Neural crest cell (in vitro differentiated cells): ENCODE measurements at places on chromosomes 12 and 14. TPM values are rescaled to one million over a fixed set of nuclear protein-coding genes. Genes with fewer than 3 reads are reported as not detected.

Gene MYF5
- total RNA-seq = not detected in 2 replicates

DNA sequence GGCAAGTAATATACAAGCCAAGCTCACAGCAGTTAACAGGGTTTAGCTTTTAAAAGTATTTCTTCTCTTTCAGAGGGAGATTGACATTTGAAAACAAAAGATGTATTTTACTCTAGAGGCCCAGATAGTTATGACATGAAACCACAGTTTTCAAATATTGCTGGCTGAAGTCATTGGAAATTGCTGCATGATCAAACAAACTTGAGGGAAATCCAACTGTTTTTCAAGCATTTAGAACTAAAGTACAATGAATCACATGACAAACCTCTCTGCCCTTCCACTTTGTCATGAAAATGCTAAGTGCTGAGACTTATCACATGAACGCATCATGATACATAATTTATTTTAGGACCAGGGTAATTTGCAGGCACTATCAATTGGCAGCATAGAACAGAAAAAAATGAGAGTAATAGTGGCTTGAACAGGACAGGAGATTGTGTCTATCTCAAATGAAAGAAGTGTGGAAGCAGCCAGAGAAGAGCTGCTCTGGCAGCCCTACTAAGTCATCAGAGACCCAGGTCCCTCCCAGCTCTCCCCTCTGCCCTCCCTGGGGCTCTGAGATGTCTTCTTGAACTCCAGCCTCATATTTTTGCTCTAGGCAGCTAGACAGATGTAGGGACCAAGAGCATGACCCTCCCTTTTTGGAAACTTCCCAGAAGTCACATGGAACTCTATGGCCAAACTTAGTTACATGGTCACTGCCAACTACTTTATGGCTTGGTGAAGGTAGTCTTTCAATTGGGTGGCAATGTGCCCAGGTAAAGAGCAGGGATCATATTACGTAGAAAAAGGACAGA, 90.1 kb upstream of the PELI2 start:
- H3K4me1 ChIP-seq = peaks cover 12% of the 10 kb centered on the region
- no peaks in the 10 kb centered on the region for H3K36me3 ChIP-seq
- no peak overlapping the region for H3K27ac ChIP-seq
- no peak overlapping the region for H3K4me3 ChIP-seq

Gene SSTR1
- total RNA-seq = not detected in 2 replicates

- DNase-seq = no peak
- H3K4me1 ChIP-seq = peaks cover 65% of the 10 kb centered on the region
- peaks cover 2% of the 10 kb centered on the region for H3K27me3 ChIP-seq
- H3K27ac ChIP-seq = no peak overlapping the region
- no peaks in the 10 kb centered on the region for H3K36me3 ChIP-seq
These were observed 178.8 kb downstream of the KTN1 start for GRCh38 chr14:55758796-55759195.

DNA sequence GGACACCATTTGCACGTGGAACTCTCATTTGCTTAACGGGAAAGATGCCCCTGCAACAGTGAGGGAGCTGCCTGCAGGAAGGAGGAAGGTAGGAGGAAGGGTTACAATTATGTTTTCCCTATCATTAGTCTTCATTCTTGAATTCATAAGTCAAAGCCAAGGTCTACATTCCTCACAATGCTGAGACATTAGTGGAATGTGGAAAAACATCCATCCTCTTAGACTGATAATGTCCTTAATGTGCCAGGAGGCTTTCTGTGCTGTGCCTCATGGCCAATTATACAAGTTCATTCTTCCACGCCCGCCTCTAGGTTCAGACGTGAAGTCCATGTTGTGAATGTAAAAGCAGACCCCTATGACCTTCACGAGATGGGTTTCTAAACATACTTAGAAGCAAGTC, 1212.4 kb upstream of the TMEM132C start:
- H3K27me3 ChIP-seq = no peaks in the 10 kb centered on the region
- no peaks in the 10 kb centered on the region for H3K36me3 ChIP-seq
- DNase-seq = no peak
- H3K4me1 ChIP-seq = no peaks in the 10 kb centered on the region
- no peak overlapping the region for H3K4me3 ChIP-seq

Gene KLRB1
- total RNA-seq = not detected in 2 replicates

DNA sequence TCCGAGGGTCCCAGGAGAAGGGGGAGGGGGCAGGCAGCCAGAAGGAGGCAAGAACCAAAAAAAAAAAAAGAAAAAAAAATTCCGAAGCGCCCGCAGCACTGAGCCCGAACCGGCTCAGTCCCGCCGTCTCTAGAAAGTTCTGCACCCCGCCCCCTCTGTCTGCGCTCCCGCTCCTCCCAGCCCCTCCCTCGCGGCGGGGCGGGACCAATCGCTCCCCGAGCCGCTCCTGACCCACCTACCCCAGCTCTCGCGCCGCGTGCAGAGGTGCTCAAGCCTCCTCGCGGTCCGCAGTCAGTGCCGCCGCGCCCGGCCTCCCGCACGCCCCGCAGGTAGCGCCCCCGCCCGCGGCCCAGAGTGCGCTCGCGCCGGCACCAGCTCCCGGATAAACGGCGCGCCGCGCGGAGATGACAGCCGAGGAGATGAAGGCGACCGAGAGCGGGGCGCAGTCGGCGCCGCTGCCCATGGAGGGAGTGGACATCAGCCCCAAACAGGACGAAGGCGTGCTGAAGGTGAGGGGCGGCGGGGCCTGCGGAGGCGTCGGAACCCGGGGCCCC, at the start of gene FKBP4:
FKBP4 (plus strand) TSS at position 235 of the 554 bp plus-strand sequence; CDS start at position 405, 170 bp downstream.
- peaks cover 23% of the 10 kb centered on the region for H3K4me1 ChIP-seq
- peak within 1 kb of the TSS; percentile 93 for H3K4me3 ChIP-seq
- H3K27ac ChIP-seq = no peak within 1 kb of the TSS
- H3K27me3 ChIP-seq = peaks cover 22% of the 10 kb centered on the region
- H3K36me3 ChIP-seq = peaks cover 10% of the 10 kb centered on the region

Gene SCN8A
- 13.0 and 13.5 TPM in 2 replicates for total RNA-seq

- H3K4me1 ChIP-seq = peaks cover 13% of the 10 kb centered on the region
- no peak for DNase-seq
- no peaks in the 10 kb centered on the region for H3K36me3 ChIP-seq
- H3K27ac ChIP-seq = no peak overlapping the region
- H3K27me3 ChIP-seq = peaks cover 9% of the 10 kb centered on the region
These were observed 31.0 kb upstream of the TC2N start for GRCh38 chr14:91898372-91898771.

DNA sequence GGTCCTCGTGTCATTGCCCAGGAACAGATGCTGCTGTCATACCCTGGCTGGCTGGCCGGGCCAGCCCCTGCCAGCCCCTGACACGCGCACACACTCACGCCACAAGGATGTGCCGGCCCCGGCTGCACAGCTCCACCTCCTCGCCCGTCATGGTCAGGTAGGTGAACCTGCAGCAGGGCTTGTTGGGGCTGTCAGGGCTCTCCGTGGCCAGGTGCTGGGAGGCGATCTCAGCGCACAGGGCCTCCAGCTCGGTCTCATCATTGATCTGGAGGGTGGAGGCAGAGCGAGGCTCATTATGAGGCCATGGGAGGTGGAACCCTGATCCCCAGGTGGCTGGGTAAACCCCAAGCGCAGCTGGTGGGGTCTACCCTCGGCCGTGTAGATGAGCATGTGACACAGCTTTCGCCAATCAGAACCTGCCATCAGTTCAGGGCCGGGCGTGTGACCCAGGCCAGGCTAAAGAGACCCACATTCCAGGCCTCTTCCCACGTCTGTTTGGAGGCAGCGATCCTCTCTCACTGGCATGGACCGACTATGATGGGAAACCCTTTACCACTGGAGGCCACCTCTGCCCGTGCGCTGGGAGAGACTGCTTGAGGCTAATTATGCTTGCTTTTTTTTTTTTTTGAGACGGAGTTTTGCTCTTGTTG, 38.8 kb downstream of the TRAFD1 start:
- H3K36me3 ChIP-seq = peaks cover 18% of the 10 kb centered on the region
- no peak overlapping the region for H3K4me3 ChIP-seq
- H3K27ac ChIP-seq = no peak overlapping the region
- no peaks in the 10 kb centered on the region for H3K4me1 ChIP-seq
- no peaks in the 10 kb centered on the region for H3K27me3 ChIP-seq

DNA sequence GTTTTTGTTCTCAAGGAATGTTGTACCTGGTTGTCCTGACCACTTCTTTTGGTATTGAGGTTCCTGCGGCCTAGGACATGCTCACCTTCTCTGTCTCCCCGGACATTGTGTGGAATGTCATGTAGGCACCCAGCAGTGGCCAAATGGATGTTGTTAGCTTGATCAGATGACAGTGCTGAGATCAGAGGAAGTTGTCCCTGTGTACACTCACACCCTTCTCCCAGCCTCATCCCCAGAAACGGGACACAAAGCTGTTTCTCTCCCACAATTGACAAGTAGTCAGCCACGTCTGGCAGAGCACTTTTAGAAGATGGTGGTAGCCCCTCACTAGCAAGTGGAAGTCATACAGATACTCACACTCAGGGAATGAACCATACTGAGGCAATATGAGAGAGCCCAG, 3.0 kb downstream of the PLEKHH1 start:
- H3K4me3 ChIP-seq = peak overlapping the region; percentile 3

DNA sequence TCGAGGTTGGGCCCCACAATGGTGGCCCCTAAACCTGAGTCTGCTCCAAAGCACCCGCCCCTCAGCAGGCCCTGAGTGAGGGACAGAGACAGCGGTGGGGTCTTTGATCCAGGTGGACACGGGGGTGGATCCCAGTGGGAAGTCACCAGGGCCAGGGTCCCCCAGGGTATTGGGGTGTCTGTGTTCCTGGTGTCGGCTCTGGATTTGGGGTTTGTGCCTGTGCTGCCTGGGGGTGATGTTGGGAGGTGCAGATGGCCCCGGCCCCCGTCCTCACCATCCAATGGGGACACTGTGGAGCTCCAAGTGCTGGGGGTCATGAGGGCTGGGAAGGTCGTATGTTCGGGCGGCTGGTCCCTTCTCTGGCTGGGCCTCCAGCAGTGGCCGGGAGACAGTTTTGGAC, 354.2 kb downstream of the TMEM121 start:
- DNase-seq = no peak
- H3K4me1 ChIP-seq = no peaks in the 10 kb centered on the region
- H3K36me3 ChIP-seq = peaks cover 5% of the 10 kb centered on the region
- H3K27me3 ChIP-seq = no peaks in the 10 kb centered on the region
- no peak overlapping the region for H3K27ac ChIP-seq

Gene NR2C1
- 39.3 and 42.4 TPM in 2 replicates for total RNA-seq
